K562 (cell line): ENCODE measurements at places on chromosomes 7 and 10. TPM values are rescaled to one million over a fixed set of nuclear protein-coding genes. Genes with fewer than 3 reads are reported as not detected.
A peak's percentile ranks its signal among the peaks of the same experiment; 100 is the strongest.

GRCh38 chr10:75195035-75195763 is 15.4 kb upstream of the VDAC2 start:
- DNase-seq: no peak

DNA sequence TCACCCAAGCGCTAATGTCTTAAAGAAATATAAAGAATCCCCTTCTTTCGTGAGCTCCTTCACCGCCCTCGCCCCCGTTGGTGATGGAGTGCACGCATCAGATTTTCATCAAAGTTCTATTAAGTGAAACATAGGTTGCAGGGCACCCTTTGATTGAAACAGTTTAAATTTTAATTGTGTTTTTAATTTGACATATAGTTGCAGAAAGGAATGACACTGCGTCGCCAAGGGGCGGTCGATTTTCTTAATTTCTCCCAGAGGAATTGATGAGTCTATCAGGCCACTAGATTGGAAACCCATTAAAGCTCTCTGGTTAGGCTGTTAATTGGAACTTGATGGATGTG is 4.1 kb upstream of the HMX2 start:
- DNase-seq: no peak

The CRYGN gene
- not detected in 2 replicates for total RNA-seq

The NUTM2A gene
- total RNA-seq: 1.6 and 2.8 TPM in 2 replicates

The CLDN3 gene
- 0.29 TPM in 1 of 2 replicates, not detected in the other for total RNA-seq

The GJD4 gene
- total RNA-seq: not detected in 2 replicates

GRCh38 chr7:5429253-5429856 is 5.7 kb upstream of the TNRC18 start:
- peak; percentile 71 for DNase-seq

GRCh38 chr10:19578571-19578970 is 237.7 kb upstream of the PLXDC2 start:
- no peak for DNase-seq

- DNase-seq: no peak
Measured at GRCh38 chr10:124996127-124996853, 54.4 kb downstream of the ZRANB1 start.

DNA sequence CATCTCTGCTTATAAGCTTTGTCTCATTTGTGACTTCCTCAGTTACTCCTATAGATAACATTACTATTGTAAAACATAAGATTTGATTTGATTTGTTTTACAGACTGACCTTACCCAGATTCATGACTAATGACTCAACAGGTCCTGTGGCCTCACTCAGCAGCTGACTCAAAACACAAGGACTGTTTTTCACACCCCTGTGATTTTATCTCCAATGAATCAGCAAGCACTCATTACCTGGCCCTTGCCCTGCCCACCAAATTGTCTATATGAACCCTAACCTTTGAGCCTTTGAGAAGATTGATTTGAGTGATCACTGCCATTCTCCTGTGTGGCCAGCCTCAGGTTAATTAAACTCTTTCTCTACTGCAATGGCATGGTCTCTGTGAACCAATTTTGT is 1064.6 kb upstream of the LRRTM3 start:
- DNase-seq: no peak

DNA sequence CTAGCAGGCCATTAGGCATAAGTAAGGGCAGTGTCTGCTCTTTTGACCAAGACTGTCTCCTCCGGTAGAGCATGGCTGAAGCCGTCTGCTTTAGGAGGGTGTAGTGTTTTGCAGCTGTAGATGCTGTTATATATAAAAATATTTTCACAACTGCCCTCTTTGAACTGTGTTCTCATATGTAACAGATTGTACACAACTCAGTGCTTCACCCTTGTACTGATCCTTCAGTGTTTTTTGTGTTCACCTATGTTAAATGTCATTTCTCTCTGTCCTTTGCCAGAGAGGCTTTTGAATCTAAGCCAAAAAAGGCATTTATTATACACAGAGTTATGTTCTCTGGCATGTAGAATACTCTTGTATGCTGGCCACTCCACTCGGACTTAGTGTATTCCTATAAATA is 135.5 kb downstream of the BICC1 start:
- DNase-seq: no peak

DNA sequence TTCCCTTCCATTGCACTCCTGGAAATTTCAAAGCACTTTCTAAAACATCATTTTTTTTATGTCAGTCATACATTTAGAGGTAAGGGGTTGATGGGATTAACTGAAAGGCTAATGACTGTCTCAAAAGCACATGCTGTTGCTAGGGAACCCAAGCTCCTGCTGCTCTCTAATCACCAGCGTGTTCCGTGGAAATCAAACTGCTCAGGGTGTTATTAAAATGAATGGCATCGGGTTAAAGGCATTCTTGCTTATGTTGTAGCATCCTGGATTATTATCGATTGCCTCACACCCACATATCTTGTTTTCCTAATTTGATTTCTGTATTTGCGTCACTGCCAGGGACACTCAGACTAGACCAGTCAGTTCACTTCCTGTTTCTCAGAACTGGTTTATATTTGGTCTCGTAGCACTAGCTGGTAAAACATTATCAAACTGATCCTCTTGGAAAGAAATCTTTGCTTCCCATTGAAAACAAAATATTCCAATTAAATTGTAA is 216.5 kb upstream of the MKLN1 start:
- no peak for DNase-seq

The PAX4 gene
- not detected in 2 replicates for total RNA-seq

DNA sequence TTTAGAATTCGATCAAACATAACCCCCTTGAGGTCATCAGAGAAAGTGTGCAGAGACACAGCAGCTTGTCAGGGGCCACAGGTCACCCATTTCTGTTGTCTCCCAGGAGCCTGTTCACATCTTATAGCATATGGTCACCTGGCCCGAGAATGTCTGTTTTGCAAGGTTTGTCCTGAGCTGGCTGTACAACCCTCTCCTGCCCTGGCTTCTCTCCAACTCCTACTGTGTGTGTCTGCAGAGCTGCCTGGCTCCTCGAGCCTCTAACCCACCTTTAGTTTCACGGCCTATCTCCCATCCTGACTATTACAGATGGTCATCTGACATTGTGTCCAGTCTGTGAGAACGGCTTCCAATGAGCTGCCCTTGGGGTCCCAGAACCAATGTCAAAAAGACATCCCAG is 683.4 kb downstream of the SDK1 start:
- DNase-seq: no peak

DNA sequence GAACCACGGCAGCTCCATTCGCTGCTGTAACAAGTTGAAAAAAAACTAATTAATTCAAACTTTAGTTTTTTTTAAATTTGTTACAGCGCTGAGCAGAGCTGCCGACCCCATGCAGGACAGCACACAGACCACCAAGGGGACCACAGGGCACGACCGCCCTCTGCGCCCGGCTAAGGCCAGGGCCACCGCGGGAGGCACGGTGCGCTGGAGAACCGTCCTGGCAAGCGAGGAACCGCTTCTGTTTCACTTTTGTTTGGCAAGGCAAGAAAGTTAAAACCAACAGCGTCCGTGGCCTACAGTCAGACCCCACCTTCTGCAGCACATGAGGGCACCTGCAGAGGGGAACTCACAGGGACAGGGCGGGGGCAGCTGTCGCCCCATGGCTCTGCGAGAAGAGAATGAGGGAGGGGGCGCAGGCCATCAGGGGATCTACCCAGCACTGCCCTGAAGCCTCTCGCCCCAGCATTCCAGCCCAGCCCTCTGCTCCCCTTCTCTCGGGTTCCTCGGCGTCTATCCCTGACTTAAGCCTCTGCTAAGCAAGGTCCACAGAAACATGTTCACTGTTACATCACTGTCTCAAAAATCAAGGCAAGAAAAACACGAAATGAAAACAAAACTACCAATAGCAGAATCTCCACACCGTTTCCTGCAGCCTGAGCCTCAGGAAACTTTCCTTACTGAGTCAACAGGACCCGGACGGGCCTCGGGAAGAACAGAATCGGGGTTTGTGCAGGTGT is 204.4 kb downstream of the DIP2C start:
- DNase-seq: no peak

GRCh38 chr7:80711531-80711930 is 73.1 kb downstream of the CD36 start:
- no peak for DNase-seq

GRCh38 chr10:127132451-127132850 is 63.9 kb downstream of the INSYN2A start:
- no peak for DNase-seq

The MYH16 gene
- not detected in 2 replicates for total RNA-seq

GRCh38 chr7:4712281-4713182 is 30.4 kb downstream of the FOXK1 start:
- peak; percentile 48 for DNase-seq

GRCh38 chr7:137694405-137694804 is 152.4 kb downstream of the DGKI start:
- DNase-seq: no peak

DNA sequence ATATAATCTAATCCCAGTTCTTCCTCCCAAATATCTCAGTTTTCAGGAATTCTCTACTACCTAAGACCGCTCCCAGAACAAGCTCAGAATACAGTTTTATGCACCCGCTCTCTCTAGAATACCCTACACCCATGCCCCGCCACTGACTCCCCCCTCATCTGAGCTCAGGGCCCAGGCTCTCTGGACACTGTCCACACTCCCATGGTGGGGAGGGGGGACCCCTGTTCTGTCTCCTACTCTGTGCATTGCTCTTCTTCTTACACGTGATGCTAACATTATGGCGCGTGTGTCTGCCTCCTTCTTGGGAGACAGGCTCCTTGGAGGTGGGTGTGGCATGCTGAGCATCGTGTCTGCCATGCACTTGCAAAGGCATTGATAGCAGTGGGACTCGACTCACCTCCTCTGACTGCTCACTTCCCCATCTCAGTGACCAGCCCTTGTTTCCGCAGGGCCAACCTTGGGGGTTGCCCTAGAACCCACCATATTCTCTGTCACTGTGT is 127.9 kb downstream of the TCERG1L start:
- no peak for DNase-seq

GRCh38 chr10:104648421-104648820 is 7.3 kb downstream of the SORCS3 start:
- no peak for DNase-seq

DNA sequence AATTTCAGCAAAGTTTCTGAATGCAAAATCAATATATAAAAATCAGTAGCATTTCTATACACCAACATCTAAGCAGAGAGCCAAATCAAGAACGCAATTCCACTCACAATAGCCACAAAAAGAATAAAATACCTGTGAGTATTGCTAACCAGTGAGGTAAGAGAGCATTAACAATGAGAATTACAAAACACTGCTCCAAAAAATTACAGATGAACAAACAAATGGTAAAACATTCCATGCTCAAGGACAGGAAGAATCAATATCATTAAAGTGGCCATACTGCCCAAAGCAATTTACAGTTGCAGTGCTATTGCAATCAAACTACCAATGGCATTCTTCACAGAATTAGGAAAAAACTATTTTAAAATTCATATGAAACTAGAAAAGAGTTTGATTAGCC is 61.5 kb downstream of the HECTD2 start:
- no peak for DNase-seq

- no peak for DNase-seq
Measured at GRCh38 chr10:127279334-127279774, 83.0 kb upstream of the INSYN2A start.

- peak; percentile 47 for DNase-seq
Measured at GRCh38 chr7:29924006-29924405, 65.6 kb downstream of the SCRN1 start.

The SCART1 gene
- total RNA-seq: 4.4 and 5.5 TPM in 2 replicates

- no peak for DNase-seq
Measured at GRCh38 chr10:62939698-62940097, 123.5 kb upstream of the EGR2 start.

GRCh38 chr10:127736222-127736914 is 617 bp upstream of the FOXI2 start:
- DNase-seq: no peak

The PNLIPRP3 gene
- total RNA-seq: not detected in 2 replicates

GRCh38 chr7:39197831-39198230 is 220.1 kb downstream of the POU6F2 start:
- DNase-seq: no peak

The PTN gene
- total RNA-seq: not detected in 2 replicates

- DNase-seq: no peak
Measured at GRCh38 chr7:37531225-37531624, 82.6 kb upstream of the ELMO1 start.

DNA sequence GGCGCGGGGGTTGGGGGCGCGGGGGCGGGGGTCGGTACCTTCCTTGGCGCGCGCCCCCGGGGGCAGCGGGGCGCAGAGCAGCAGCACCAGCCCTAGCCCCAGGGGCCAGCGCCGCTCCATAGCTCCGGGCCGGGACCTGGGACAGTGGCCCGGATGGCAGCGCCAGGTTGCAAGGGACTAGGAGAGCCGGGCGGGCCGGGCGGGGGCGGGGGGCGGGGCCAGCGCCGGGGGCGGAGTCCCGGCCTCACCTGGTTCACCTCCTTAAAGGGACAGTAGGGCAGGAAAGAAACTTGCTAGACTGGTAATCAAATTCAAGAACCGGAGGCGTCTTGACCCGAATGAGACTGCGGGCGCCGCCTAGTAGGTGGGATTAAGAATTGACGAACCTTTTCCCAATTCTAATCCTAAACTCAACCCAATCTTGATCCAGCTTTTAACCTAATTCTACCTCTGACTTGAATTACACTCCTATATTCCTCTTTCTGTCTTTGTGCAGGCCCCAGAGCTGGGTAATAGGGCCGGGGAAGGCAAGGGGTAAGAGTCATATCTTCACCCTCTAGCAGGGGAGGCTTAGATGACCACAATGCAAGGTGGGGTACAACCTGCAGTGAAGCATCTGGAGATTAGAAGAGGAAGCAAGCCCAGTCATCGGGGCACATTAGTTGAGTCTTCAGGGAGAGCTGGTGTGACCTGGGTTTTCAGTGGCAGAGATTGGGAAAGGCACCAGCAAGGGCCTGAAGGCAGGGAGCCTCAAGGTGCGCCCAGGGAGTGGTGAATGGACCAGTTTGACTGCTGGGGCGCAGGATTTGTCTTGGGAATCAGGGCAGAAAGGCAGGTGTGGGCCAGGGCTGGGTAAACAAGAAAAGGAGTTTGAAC is at the start of gene EPHA1:
Gene EPHA1 (minus strand): TSS at position 171 of the 876 bp plus-strand sequence. CDS start 51 bp downstream, at position 120.
- peak; percentile 48 for DNase-seq
